ENCODE measurements at places on chromosomes 7 and 10.

- no peak for DNase-seq
Measured at GRCh38 chr10:87090779-87091178, 3.9 kb downstream of the GLUD1 start.

DNA sequence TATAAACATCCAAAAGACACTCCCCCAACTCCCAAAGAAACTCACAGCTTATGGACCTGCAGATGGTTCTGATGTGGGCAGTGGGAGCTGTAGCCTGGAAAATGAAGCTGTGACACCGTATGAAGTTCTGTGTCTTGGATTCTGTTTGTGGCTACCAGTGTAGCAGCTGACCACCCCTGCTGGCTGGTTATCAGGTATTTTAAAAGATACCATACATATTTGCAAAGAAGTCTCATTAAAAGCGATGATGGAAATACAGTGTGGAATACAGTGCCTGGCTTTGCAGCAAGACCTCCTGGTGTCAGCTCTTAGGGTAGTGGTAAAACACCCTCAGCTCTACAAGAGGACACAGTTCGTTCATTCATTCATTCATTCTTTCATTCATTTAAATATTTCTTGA is 194.3 kb upstream of the PRKCQ start:
- DNase-seq = no peak

DNA sequence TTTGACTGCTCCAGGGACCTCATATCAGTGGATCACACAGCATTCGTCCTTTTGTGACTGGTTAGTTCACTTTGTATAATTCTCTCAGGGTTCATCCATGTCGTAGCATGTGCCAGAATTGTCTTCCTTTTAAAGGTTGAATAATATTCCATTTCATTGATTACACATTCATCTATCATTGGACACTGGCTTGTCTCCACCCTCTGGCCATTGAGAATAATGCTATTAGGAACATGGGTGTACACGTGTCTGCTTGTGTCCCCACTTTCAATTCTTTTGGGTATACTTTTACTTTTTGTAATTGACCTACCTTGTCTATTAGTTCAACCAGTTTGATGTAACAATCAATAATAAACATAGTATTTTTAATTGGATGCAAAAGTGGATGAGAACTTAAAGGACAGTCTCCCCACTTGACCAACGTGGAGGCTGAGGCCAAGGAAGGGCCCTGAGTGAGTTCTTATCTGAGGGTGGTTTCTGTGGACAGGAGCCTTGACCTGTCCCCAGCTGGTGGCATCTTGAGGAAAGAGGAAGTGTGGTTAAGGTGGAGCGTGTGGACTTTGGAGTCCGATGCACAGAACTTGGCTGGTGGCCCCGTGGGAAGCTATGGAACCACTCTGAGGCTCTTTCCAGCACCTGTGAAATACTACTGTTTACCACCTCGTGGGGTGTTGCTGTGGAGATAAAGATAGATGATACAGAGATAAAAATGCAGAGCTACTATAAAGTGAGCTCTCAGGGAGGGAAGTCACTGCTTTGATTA is 16.6 kb downstream of the WDFY4 start:
- DNase-seq = no peak

- DNase-seq = no peak
Measured at GRCh38 chr10:58153751-58154150, 113.9 kb downstream of the IPMK start.

- no peak for DNase-seq
Measured at GRCh38 chr7:12638851-12639456, 48.5 kb upstream of the ARL4A start.

GRCh38 chr7:66326501-66327215 is 121.5 kb downstream of the TPST1 start:
- DNase-seq = no peak

DNA sequence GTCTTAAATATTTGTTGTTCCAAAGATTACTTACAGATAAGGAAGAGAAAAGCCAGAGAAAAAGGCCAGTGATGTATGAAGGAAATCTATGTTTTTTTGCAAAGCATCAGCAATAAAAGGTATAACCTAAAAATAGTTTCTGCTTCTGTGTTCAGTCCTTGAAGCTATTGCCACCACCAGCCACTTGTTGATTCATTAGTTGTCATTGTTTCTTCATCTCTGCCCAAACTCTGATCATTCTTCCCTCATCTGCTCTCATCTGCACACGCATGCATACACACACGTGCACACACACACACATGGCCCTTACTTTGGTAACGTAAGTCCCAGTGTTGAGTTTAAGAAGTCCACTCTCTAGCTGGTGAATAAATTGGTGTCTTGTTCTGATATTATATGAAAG is 540.7 kb downstream of the GATA3 start:
- DNase-seq = no peak

DNA sequence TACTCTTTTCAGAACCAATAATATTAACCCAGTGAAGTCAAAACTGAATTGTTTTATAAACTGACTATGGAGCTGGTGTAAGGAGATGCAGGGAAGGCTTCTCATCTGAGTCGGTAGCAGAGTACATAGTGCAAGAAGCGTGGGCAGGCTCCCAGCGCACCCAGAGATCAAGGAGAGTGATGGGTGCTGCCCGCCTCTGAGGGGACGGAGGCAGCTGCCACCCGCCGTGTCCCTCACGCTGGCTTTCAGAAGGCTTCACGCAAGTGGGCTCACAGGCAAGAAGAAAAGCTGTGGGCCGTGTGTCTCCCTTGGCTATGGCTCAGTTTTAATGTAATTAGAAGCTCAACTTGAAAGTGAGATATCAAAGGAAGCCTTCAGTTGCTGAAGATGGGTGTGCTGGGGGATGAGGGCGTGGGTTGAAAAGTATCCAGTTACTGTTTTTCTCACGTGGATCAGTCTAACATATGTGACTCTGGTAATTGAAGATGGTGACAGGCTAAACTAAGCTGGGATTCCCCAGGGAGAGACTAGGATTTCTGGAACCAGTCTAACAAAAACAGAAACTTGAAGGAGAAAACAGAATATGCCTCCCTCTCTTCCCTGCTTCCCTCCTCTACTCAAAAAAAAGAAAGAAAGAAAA is 159.9 kb downstream of the MGMT start:
- no peak for DNase-seq

DNA sequence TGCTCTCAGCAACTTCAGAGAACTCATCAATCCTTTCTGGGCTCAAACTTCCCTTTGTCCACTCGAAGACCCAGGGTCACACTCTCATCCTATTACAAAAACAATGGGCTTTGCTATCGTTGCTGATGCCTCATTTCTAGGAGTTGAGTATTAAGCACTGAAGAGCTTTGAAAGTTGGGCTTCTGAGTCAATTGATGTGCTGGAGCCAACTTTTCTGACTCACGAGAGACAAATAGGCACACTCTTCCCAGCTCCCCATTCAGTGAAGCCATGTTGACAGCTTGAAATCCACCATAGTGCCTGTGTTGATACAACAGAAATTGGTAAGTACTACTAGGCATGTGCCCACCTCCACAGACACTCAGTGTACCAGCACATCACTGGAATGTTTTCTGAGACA is 97.5 kb upstream of the PRSS58 start:
- no peak for DNase-seq

- no peak for DNase-seq
Measured at GRCh38 chr10:12503311-12503710, 154.0 kb downstream of the CAMK1D start.

- no peak for DNase-seq
Measured at GRCh38 chr10:98316170-98316569, 48.2 kb upstream of the LOXL4 start.

DNA sequence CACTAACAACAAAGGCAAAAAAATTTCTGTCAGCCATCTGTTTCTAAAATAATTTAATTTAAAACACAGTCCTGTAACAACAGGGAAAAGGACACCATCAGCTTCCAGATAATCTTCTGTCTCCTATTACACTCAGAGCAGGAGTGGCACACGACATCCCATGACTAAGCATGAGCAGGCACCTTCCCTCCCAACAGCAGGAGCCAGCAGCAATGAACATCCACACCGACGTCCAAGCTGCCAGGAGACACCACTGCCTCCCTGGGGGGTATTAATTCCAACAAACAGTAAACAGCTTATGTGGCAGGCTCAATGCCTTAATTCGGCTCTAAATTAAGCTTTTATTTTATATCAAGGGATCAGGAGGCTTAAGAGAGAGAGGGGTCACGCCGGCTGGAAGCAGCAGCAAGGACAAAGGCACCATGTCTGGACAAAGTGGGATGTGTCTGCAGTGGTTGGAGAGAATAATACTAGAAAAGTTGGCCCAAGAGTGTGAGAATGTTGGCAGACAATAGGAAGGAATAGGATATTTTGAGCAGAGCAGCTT is 45.7 kb downstream of the KIAA1549 start:
- no peak for DNase-seq

DNA sequence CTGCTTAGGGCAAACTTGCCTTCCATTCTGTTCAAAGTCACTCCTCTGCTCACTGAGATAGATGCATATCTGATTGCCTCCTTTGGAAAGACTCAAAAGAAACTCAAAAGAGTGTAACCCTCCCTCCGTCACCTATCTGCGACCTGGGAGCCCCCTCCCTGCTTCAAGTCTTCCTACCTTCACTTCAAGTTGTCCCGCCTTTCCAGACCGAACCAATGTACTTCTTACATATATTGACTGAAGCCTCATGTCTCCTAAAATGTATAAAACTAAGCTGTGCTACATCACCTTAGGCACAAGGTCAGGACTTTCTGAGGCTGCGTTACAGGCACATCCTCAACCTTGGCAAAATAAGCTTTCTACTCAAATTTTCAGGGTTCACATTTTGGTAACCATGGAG is 77.4 kb upstream of the C1GALT1 start:
- no peak for DNase-seq

DNA sequence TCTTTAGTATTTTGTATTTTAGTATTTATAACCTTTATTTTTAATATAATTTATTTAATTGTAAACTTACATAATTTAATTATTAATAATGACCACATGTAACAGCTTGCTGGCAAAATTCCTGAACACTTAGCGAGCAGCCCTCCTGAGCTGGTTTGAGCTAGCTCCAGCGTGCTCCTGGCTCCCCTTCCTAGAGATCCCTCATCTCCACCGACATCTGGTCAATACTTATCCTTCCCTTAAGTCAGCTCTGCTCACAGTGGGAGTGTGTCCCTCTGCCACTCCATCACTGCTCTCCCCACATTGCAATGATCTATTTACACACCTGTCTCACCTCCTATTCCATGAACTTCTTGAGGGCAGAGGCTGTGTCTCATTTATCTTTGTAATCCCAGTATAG is 20.6 kb upstream of the TBXAS1 start:
- no peak for DNase-seq

DNA sequence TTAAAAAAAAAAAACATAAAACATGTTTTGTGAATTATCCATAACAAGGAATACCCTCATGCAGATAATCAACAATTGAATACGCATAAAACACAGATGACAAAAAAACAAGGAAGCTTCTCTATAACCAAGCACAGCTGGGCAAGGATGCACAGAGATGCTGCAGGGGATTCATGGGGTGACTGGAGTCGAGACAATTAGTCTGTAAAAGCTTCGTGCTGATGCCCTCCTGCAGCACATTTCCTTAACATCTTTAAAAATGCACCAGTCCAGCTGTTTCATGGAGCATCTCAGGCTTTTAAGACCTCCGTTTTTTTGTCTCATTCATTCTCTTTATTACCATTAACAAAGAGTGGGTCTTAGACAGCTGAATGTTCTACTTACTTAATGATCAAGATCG is 794.0 kb upstream of the C7orf33 start:
- DNase-seq = no peak

DNA sequence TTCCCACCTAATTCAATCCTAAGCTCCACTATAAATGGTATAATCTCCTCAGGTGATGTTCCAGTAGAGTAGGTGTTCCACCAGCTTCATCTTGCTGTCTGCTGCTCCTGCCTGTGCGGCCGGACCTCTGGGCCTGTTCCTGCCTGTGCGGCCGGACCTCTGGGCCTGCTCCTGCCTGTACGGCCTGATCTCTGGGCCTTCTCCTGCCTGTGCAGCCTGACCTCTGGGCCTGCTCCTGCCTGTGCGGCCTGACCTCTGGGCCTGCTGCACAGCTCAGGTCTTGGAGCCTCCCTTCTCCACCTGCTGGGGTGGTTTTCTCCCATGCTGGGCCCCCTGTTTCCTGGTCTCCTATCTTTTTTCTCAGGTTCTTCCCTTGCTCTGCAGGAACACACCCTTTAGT is 117.8 kb downstream of the USP6NL start:
- no peak for DNase-seq

DNA sequence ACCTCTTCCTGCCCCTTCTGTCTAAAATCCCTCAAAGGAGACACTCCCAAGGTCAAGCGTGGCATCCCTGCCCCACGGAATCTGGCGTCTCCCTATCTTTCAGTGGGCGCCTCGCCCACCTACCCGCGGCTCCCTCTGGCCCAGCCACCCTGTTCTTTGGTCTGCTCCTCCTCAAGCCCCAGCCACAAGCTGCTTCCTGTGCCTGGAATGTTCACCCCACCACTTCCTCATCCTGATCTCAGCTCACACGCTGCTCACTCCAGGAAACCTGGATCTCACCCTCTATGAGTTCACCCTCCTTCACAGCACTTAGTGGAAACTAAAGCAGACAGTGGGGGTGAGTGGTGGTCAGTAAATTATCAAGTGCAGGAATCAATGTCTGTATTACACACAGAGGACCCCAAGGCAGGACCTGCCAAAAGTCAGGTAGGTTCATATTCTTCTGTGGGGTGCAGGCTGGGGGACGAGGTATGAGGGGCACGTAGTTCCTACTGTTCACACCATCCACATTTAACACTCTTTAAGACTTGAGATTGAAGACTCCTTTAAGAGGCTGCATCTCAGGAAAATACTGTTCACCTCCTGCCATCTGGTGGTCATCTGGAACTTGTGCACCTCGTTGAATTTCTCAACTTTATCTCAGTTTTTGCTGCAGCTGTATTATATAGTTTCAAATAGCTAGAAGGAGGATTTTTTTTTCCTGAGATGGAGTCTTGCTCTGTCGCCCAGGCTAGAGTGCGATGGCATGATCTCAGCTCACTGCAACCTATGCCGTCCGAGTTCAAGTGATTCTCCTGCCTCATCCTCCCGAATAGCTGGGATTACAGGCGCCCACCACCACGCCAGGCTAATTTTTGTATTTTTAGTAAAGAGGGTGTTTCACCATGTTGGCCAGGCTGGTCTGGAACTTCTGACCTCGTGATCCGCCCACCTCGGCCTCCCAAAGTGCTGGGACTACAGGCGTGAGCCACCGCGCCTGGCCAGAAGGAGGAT is 166.6 kb downstream of the ARHGAP21 start:
- DNase-seq = no peak

DNA sequence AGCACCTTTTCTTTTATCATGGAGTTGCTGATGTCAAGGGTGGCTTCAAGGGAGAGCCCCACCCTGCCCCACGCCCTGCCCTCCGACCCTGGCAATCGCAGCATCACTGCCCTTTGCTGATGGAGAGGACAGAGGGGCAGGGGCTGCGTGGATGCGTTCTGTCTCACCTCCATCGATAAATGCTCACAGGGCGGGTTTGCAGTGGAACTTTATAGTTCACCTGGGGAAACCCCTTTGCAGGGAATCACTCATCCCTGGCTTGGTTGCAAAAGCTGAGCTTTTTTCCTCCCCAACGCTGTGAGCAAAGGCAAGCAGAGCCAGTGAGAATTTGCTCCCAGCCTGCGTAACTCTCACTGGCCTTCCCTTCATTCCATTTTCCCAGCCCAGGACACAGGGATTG is 176.8 kb downstream of the WDR37 start:
- no peak for DNase-seq
